CD4-positive, alpha-beta T cell treated with Interleukin-21 for 1 hour (primary cell): ENCODE measurements at places on chromosomes 5 and 9.

- DNase-seq, result no peak
Observed at GRCh38 chr9:19381656-19382055, 1.6 kb upstream of the RPS6 start.

DNA sequence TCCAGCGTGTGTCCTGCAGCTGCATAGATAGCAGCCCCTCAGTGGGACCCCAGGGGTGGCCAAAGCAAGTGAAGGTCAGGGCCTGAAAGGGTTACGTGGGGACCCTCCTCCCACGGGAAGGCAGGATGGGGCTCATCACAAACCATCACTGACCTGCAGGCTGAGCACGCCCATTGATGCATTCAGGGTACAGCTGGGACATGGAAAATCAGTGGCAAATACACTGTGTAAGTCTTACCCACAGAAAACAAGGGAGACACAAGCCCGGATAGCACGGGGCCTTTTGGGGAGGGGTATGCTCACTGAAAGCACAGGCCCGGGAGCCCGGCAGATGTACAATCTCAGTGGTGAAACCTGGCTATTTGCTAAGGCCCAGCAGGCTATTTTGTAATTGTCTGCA is 49.1 kb downstream of the SEMA4D start:
- DNase-seq, result no peak

GRCh38 chr9:17719053-17719452 is 140.2 kb downstream of the SH3GL2 start:
- no peak for DNase-seq

GRCh38 chr9:74803376-74804017 is 84.2 kb downstream of the TRPM6 start:
- DNase-seq, result no peak

DNA sequence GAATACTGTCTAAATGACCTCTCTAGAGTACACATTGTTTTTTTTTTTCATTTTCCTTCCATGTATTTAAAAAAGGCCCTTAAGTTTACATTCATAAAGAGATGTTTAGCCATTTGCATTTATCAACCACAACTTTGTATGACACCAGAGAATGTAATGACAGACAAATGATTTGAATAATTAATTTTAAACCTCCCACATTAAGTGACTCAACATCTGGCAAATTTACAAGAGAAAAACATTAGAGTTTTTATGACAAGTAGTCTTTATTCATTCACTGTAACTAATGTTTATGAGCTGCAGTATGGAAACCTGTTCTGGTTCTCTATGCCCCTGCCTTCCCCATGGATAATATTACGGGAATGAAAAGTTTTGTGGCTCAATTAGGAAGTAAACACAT is 1093.8 kb upstream of the CDH9 start:
- no peak for DNase-seq

DNA sequence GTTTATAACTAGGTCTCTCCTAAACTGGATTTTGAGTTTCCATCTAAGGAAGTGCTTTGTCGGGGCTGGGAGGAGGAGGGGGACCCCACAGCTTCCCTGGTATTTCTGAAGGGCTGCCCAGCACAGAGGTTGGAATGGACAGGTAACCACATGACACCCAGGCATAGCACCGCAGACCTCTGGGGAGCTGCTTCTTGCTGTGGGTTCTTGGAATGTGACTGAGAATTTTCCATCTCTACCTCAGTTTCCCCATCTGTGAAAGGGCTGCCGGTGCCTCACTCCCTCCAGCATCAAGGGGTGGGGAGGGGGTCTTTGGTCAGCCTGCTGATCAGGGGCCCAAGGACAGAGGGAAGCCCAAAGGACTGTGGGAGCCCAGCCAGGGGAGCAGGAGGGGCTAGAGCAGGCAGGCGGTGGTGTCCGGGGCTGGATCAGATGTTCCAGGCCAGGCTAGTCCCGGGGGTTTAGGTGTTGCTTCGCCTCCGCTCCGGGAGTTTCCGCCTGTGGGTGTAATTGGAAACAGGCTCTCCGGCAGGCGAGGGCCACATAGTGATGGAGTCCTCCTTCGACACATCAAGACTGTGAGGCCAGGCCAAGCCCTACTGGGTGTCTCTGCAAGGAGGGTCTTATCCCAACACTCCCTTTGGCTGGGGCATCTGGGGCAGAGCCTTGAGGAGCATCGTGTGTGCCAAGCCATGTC is 3.3 kb downstream of the OLFML2A start:
- no peak for DNase-seq

GRCh38 chr9:93536874-93537273 is 39.5 kb upstream of the PHF2 start:
- no peak for DNase-seq

- DNase-seq, result no peak
Observed at GRCh38 chr5:66406761-66407336, 189.3 kb upstream of the MAST4 start.

- DNase-seq, result no peak
Observed at GRCh38 chr5:38453921-38454320, 102.5 kb downstream of the LIFR start.

GRCh38 chr5:139747583-139748504 is 47.8 kb upstream of the PSD2 start:
- DNase-seq, result peak; percentile 59

GRCh38 chr5:52800394-52801213 is 12.9 kb downstream of the ITGA1 start:
- peak; percentile 56 for DNase-seq

- no peak for DNase-seq
Observed at GRCh38 chr9:32500768-32501167, 25.2 kb downstream of the RIGI start.

DNA sequence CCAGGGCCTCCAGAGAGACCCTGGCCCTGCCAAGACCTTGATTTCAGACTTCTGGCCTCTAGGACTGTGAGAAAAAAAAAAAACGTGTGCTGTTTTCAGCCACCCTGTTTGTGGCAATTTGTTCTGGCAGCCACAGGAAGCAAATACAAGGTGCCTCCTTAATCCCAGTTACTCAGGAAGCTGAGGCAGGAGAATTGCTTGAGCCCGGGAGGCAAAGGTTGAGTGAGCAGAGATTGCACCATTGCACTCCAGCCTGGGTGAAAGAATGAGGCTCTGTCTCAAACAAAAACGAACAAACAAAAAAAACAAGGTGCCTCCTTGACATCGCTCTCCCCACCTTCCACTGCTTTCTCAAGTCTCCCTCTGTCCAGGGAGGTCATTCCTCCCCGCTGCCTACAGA is 98.0 kb downstream of the GABBR2 start:
- DNase-seq, result no peak

GRCh38 chr5:149261246-149261645 is 10.4 kb upstream of the AFAP1L1 start:
- no peak for DNase-seq

GRCh38 chr9:107905308-107906020 is 415.9 kb upstream of the KLF4 start:
- no peak for DNase-seq
